ENCODE measurements at places on chromosomes 5 and 9.

- DNase-seq: no peak
Measured at GRCh38 chr5:72634444-72634843, 127.2 kb upstream of the ZNF366 start.

DNA sequence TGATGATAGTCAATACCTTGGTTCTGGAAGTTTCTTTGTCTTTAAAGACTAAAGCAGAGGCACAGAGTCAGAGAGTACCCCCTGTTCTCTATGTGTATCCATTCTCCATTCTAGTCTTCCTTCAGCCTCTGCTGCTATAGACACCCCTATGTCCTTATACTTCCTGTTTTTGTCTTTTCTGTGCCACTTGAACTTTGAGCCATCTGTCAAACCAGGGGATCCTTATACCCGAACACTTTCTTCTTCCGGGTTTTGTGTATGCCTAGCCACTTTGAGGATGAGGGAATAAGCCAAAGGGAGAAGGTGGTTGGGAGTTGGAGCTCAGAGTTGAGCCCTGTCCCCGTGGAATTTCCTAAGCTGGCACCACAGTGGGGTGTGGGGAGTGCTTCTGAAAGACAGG is 61.1 kb upstream of the IL6ST start:
- no peak for DNase-seq

DNA sequence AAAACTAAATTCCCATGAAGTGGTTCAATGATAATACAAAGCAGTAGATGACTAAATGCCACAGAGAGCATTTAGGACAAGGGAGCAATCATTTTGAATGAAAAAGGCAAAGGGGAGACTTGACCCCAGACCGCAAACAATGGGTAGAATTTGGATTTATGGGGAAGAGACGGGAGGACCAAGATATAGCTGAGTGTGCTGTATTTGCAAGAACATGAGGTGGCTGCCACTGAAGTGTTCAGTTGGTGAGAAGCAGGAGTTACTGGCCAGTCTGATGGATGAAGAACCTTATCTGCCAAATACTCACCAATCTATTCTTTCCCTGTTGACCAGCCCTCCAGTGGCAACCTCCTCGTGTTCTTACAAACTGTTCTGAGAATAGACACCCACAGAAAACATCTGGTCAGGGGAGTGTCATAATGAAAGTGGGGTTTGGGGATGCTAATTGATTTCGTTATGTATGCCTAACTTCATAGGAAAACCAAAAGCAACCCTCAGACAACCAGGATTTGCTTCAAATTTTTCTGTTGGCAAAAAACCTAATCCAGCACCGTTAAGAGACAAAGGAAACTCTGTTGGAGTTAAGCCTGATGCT is 19.8 kb downstream of the TDRD7 start:
- DNase-seq: no peak

GRCh38 chr5:35159370-35159742 is 70.9 kb downstream of the PRLR start:
- DNase-seq: no peak

- no peak for DNase-seq
Measured at GRCh38 chr9:93902780-93903655, 52.1 kb downstream of the BARX1 start.

DNA sequence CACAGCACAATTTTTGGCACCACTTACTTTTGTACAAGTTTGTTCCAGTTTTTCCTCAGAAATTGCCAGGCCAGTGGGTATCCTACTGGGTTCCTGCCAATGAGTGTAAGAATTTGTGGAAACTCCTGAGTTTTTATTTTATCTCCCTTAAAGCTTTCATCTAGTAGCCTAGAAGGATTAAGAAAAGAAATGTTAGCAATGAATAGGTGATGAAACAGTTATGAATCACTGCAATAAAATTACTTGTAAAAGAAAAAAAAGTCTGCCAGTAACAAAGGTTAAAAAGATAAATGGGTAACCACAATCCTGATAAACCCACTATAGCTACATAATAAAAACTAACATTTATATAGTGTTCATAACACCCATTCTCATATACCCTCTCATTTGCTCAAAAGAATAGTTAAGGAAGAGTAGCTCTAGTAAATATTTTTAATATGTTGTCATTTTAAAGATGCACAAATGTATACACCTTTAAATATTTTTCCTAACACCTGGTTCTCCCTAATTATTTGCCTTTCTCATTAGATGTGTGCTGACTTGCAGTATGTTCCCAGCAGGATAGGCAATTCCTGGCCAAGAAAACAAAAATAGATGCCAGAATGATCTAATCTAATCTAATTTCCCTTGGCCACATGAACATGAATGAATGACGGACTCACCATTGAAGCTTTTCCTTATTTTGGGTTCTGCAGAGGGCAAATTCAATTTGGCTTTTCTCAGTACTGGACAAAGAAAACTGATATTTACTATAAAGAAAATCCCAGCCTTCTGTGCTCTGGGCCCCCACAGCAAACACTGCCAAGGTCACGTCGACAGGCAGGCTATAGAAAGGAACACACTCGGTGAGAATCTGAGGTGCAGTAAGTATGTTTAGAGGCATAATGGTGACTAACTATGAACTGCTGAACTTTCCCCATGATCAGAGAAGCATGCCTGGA is 26.4 kb downstream of the ERAP1 start:
- no peak for DNase-seq

- DNase-seq: no peak
Measured at GRCh38 chr9:116323571-116323970, 170.0 kb downstream of the PAPPA start.

DNA sequence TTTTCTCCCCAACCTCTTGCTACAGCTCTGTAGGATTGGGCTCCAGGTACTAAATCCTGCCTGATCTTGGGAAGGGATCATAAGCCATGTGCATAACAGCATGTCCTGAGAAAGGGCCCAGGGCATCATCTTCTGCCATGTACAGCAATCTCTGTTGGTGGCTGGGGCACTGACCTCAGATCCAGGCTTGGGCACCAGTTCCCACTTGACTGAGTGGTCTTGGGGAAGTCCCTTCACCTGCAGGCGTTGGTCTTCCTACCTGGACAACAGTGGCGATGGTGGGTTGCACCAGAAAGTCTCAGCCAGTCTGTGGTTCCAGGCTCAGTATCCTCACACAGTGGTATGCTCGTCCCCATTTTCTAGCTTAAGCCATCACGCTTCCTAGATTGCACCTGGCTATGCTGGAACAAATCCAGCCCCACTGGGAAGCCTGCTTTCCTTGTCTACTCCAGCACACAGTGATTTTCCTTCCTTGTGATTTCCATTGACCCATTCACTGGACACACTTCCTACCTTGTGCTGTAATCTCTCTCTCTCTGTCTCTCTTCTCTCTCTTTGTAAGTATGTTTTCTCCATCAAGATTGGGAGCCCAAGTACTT is 121.7 kb upstream of the PITX1 start:
- no peak for DNase-seq

- DNase-seq: no peak
Measured at GRCh38 chr9:32426278-32426939, 42.0 kb downstream of the ACO1 start.

GRCh38 chr5:132470596-132470995 is 20.0 kb downstream of the IRF1 start:
- no peak for DNase-seq

- peak; percentile 46 for DNase-seq
Measured at GRCh38 chr9:91515074-91515687, 91.5 kb upstream of the NFIL3 start.

- no peak for DNase-seq
Measured at GRCh38 chr9:4798281-4799032, 5.7 kb downstream of the RCL1 start.

DNA sequence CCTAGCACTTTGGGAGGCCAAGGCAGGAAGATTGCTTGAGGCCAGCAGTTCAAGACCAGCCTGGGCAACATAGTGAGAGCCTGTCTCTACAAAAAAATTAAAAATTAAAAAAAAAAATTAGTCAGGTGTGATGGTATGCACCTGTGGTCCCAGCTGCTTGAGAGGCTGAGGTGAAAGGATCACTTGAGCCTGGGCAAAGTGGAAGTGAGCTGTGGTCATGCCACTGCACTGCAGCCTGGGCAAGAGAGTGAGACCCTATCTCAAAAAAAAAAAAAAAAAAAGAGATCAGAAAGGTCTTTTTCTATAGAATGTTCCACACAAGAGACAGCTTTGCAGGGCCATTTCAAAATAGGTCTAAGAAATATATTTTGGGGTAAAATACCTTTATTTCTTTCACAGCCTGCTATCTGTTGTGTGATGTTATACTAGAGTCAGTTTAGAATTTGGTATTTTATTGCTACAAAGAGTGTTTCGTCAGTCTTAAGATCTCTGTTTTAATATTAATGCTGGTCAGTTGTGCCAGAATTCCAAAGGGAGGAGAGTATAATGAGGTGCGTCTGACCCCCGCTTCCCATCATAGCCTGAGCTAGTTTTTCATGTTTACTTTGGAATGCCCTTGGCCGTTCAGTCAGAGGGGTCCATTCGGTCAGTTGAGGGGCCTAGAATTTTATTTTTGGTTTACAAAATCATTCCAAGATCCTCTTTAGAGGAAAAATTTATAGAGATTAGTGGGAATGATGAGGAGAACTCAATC is 9.4 kb downstream of the LNPEP start:
- no peak for DNase-seq

GRCh38 chr5:116475338-116475737 is 99.3 kb downstream of the SEMA6A start:
- peak; percentile 19 for DNase-seq

DNA sequence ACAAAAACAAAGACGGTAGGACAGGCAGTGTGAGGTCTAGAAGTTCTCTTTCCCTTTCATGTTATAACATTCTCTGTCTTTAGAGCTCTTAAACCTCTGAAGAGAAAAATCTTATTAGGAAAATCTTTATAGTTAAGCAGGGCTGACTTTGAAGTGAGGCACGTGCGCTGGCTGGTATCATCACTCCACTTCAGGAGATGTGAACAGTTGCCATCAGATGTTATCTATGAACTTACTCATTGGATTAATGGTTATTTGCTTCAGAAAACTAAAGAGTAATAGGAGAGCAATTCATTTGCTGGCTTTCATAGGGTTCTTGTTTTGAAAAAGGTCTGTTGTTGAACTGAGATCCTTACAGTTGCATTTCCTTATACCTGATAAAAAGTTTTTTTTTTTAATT is 25.7 kb downstream of the LRRTM2 start:
- no peak for DNase-seq

DNA sequence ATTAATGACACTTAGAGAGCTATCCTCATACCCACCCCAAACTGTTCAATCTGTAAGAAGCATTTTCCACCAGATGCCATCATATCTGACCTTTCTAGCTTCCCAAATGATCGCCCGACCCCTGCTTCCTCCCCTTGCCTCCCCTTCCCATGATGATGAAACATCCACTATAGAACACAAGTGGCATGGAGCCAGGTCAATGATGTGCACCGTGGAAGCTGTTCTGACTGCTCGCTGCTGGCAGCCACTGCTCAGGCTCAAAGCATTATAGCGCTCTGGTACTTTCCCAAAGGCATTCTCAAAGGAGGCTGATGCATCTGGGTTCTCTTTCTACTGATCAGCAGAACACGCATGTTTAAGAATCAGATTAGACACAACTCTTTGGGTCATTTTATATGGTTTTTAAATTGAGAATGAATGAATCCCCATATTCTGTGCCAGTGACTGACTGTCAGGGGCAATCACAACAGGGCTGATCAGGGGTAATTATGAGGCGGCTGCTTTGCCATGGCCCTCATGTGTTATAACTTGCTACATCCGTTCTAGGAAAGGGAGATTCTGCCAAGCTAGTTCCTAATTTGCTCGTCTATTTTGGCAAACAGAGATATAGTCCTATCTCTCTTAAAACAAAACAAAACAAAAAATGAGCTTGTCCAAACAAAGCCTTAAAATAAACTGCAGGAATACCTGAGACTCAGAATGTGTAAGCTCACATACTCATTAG is 343.7 kb downstream of the ENC1 start:
- DNase-seq: no peak

DNA sequence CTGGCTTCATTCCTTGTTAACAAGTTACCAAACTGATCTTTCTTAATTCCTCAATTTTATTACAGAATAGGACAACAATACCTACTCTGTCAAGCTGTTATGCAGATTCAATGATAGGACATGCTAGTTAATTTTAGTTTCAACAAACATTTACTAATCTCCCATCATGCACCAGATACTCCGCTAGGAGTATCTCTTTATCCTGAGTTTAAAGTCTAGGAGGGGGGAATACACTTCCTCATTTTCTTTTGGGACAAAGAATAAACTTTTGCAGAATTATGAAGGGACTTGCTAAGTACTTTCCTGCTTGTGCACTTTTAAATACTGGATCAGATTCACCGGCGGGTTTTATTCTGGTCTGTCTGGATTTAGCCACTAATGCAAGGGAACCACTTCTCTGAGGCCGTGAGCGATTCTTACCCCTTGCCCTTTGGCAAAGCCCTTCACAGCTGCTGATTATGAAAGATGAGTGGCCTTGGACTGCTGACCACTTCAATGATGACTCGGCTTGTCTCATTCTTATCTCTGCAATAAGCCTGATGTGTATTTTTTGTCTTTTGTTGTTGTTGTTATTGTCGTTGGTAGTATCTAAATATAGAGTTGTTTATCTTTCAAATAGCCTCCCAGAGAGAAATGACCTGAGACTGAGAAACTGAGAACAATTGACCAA is 73.9 kb downstream of the RMI1 start:
- DNase-seq: no peak

DNA sequence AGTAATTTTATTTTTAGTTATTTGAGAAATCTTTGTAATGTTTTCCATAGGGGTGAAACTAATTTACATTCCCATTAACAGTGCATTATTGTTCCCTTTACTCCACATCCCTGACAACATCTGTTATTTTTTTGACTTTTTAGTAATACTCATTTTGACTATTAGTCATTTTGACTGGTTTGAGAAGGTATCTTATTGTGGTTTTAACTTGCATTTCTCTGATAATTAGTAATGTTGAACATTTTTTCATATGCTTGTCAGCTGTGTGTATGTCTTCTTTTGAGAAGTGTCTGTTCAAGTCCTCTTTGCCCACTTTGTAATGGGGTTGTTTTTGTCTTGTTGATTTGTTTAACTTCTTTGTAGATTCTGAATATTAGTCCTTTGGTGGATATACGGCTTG is 27.5 kb downstream of the CCDC152 start:
- no peak for DNase-seq

- no peak for DNase-seq
Measured at GRCh38 chr5:111083323-111083722, 8.8 kb upstream of the WDR36 start.

GRCh38 chr9:86202338-86202882 is 57.0 kb downstream of the C9orf153 start:
- peak; percentile 68 for DNase-seq

DNA sequence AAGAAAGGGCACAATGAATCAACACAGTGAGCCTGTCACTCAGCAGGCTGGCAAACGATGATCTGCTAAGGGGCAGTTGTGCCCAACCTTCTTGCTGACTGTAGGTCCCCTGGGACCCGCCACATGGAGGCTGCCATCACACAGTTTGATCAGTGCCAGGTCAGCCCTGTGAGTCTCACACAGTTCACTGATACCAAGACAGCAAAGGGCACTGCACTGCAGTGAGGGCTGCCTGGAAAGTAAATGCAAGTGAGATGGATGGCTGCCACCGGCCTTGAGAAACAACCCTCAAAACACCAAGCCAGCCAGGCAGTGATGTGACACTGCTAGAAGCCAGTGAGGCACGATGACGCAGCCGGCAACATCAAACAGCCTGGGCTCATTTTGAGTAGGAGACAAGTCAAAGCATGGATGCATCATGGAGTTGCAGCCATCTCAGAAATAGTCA is 30.3 kb downstream of the FOXD1 start:
- DNase-seq: no peak

- no peak for DNase-seq
Measured at GRCh38 chr9:129555512-129556215, 65.2 kb downstream of the C9orf50 start.
